Esophagus squamous epithelium (tissue), 5 donors: ENCODE measurements at places on chromosomes 5 and 9.
A peak's percentile ranks its signal among the peaks of the same experiment; 100 is the strongest.

GRCh38 chr5:109448838-109449237 lies 39.1 kb upstream of the PJA2 start:
- H3K4me3 ChIP-seq, result no peak overlapping the region
- H3K27me3 ChIP-seq, result no peaks in the 10 kb centered on the region
- H3K36me3 ChIP-seq, result no peaks in the 10 kb centered on the region
- no peak for DNase-seq

GRCh38 chr5:59532979-59533729 lies 360.4 kb downstream of the PDE4D start:
- H3K4me3 ChIP-seq, result no peak overlapping the region
- H3K4me1 ChIP-seq, result no peaks in the 10 kb centered on the region
- H3K27ac ChIP-seq, result no peak overlapping the region
- H3K36me3 ChIP-seq, result no peaks in the 10 kb centered on the region
- DNase-seq, result no peak

DNA sequence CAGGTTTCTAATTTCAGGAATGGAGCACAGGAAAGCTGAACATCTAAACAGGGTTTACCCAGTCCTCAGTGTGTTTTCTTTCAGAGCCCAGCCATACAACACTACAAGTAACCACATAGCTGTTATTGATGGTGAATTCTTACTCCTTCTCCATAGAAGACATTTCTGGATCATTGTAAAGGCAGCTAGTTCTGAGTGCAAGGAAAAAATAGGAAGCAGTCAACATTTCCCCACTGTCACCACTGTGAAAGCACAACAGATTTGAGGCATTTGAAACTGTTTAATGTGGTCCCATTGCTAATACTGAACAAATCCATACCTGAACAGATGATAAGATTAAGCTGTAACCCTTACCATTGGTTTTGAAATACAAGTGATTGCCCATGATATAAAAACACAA lies 145.0 kb upstream of the PCA3 start:
- peak overlapping the region; percentile 34 for H3K27ac ChIP-seq
- no peak for DNase-seq
- H3K4me1 ChIP-seq, result no peaks in the 10 kb centered on the region
- H3K27me3 ChIP-seq, result no peaks in the 10 kb centered on the region

DNA sequence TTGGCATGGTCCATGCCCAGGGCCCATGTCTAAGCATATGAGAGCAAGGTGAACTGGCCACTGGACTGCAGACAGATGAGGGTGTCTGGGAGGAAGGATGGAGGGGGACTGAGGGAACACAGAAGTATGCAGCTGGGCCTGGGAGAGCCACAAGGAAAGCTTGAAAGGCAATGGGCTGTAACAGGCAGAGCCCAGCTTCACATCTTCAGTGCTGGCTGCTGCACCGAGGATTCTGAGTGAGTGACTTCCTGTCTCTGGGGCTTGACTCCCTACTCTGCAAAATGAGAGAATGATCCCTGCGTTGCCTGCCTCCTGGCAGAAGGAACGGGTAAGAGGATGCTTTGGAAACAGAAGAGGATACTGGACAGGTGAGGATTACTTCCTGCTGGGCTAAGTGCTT lies 29.0 kb downstream of the COL15A1 start:
- H3K4me1 ChIP-seq, result peaks cover 68% of the 10 kb centered on the region
- no peak overlapping the region for H3K4me3 ChIP-seq
- H3K27me3 ChIP-seq, result no peaks in the 10 kb centered on the region
- no peaks in the 10 kb centered on the region for H3K36me3 ChIP-seq

DNA sequence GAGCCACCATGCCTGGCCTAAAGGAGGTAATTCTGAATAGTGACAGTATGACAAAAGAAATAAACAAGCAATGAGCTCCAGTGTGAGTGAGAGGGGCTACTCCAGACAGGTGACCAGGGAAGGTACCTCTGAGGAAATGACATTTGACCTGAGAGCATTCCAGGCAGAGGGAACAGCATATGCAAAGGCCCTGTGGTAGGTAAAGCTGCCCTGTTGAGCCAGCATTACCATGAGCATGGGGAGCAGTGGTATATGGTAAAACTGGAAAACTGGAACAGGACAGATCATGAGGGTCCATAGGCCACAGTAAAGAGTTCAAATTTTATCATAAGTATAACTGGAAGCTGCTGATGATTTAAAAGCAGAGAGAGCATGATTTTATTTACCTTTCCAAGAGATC lies 6.0 kb upstream of the SFXN1 start:
- no peak overlapping the region for H3K4me3 ChIP-seq
- no peak overlapping the region for H3K27ac ChIP-seq
- H3K36me3 ChIP-seq, result no peaks in the 10 kb centered on the region
- no peak for DNase-seq
- H3K27me3 ChIP-seq, result no peaks in the 10 kb centered on the region

- no peak overlapping the region for H3K4me3 ChIP-seq
- H3K36me3 ChIP-seq, result no peaks in the 10 kb centered on the region
- no peaks in the 10 kb centered on the region for H3K27me3 ChIP-seq
- no peak for DNase-seq
- H3K4me1 ChIP-seq, result no peaks in the 10 kb centered on the region
- no peak overlapping the region for H3K27ac ChIP-seq
These were observed 1216.3 kb upstream of the ACO1 start for GRCh38 chr9:31168161-31168560.

GRCh38 chr9:85045271-85045670 lies 375.7 kb downstream of the NTRK2 start:
- no peaks in the 10 kb centered on the region for H3K27me3 ChIP-seq
- H3K27ac ChIP-seq, result no peak overlapping the region
- H3K36me3 ChIP-seq, result no peaks in the 10 kb centered on the region
- no peak overlapping the region for H3K4me3 ChIP-seq
- no peak for DNase-seq

GRCh38 chr9:81868145-81868544 lies 60.1 kb upstream of the SPATA31D4 start:
- no peaks in the 10 kb centered on the region for H3K27me3 ChIP-seq
- H3K36me3 ChIP-seq, result no peaks in the 10 kb centered on the region
- H3K27ac ChIP-seq, result no peak overlapping the region
- H3K4me3 ChIP-seq, result no peak overlapping the region
- no peak for DNase-seq

DNA sequence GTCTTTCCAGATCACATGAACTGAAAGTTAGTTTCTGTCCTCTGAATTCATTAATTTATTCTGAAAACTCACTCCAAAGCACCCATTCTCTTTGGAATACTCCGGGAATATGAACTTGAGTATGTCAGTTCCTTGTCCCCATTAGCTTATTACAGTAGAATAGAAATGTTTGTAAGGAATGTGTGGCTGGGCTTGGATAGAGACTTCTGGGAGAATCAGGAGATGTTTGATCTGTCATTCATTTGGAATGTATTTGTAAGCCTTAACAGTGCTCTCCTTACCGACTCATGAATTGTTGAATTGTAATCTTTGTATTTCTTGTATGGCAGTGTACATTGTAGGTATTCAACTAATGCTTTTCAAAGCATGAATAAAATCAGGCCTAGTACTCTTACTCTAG lies 548.4 kb downstream of the LRRC70 start:
- H3K27me3 ChIP-seq, result no peaks in the 10 kb centered on the region
- no peaks in the 10 kb centered on the region for H3K4me1 ChIP-seq
- H3K27ac ChIP-seq, result no peak overlapping the region
- DNase-seq, result no peak
- H3K4me3 ChIP-seq, result no peak overlapping the region

GRCh38 chr5:62596096-62596495 lies 17.5 kb downstream of the LRRC70 start:
- H3K36me3 ChIP-seq, result peaks cover 29% of the 10 kb centered on the region
- no peaks in the 10 kb centered on the region for H3K27me3 ChIP-seq
- H3K4me3 ChIP-seq, result no peak overlapping the region
- H3K4me1 ChIP-seq, result no peaks in the 10 kb centered on the region
- H3K27ac ChIP-seq, result no peak overlapping the region
- DNase-seq, result no peak

DNA sequence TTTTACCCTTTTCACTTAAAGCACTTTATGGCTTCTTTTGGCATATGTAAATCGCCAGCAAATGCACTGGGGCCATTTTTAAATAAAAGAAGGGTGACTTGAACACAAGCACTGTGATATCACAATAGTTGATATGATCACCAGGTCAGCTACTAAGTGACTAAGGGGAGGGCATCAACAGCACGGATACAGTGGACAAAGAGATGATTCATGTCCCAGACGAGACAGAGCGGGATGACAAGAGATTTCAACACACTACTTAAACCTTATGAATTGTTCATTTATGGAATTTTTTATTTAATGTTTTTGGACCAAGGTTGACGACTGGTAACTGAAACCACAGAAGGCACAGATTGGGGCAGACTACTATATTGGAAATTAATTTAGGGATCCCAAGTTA lies 54.1 kb downstream of the RORB start:
- no peak overlapping the region for H3K27ac ChIP-seq
- no peaks in the 10 kb centered on the region for H3K36me3 ChIP-seq
- DNase-seq, result no peak
- no peak overlapping the region for H3K4me3 ChIP-seq
- no peaks in the 10 kb centered on the region for H3K27me3 ChIP-seq
- no peaks in the 10 kb centered on the region for H3K4me1 ChIP-seq

DNA sequence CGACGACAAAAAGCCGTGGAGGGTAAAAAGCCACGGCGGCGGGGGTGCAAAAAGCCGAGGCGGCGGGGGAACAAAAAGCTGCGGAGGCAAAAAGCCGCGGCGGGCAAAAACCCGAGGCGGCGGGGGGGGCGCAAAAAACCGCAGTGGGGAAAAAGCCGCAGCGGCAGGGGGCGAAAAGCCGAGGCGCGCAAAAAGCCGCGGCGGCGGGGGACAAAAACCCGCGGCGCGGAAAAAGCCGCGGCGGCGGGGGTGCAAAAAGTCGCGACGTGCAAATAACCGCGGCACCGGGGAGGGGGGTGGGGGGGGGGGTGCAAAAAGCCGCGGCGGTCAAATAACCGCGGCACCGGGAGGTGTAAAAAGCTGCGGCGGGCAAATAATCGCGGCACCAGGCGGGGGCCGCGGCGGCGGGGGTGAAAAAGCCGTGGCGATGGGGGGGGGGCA lies 511.5 kb downstream of the FOXD4L5 start:
- H3K27me3 ChIP-seq, result peaks cover 31% of the 10 kb centered on the region
- no peaks in the 10 kb centered on the region for H3K4me1 ChIP-seq
- no peak overlapping the region for H3K27ac ChIP-seq
- no peaks in the 10 kb centered on the region for H3K36me3 ChIP-seq
- peak overlapping the region; percentile 58 for H3K4me3 ChIP-seq

DNA sequence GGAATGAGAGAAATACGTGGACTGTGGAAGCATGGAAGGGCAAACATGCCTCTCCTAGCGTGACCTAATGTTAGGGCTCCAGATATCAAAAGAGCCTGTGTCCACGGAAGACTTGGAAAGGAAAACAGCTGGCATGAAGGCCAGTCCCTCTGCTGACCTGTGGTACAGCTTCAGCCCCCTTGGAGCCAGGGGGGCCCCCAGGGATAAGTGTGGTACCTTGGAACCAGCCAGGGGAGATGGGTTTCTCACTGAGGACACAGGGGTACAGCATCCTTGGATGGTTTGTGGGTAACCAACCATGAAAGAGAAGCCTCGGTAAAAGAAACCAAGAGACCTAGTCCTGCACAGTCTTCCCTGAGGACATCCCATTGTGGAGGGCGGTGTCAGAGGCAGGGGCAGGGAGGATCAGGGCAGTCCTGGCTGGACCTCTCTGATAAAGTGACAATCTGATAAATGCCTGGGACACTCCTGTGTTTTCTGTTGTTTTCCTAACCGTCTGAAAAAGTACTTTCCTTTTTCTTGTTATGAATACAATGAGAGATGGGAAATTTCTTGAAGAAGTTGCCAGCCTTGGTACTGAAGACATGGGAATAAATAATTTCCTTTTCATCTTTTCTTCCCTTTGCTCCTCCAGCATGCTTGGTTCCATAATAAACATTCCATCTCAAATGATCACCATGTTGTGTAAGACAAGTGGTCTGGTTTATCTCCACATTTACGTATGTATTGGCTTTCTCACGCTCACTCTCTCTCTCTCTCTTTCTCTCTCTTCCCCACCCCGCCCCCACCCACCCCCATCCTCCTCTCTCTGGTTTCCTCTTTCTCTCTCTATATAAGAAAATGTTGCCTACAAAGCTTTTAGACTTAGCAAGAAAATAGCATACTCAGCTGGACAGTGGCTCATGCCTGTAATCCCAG lies 102.1 kb downstream of the SUSD1 start:
- peaks cover 15% of the 10 kb centered on the region for H3K4me1 ChIP-seq
- no peaks in the 10 kb centered on the region for H3K27me3 ChIP-seq
- H3K4me3 ChIP-seq, result no peak overlapping the region

GRCh38 chr5:60330236-60330635 lies 369.7 kb downstream of the DEPDC1B start:
- H3K4me3 ChIP-seq, result no peak overlapping the region
- no peaks in the 10 kb centered on the region for H3K4me1 ChIP-seq
- DNase-seq, result no peak
- no peaks in the 10 kb centered on the region for H3K36me3 ChIP-seq
- H3K27me3 ChIP-seq, result peaks cover 8% of the 10 kb centered on the region

DNA sequence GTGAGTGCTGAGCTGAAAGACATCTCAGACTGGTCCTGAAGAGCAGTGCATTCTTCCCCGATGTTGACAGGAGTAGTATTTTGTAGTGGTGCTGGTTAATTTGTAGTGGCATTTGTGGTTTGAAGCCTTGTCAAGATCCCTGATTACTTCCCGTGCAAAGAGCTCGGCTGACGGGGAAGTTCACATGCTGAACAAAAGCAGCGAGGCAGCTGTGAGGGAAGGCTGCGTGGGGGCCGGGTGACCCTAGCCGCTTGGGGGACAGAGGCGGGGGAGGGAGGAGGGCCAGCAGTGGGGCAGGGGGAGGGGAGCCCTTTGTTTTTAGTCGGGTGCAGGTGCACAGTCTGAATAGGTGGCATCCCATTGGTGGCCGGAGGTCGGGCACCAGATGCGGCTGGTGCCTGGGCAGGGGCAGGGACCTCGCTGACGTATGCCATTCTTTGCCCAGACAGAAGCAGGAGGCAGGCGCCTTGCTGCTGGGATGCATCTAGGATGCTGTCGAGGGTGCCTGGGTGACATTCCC lies 64.7 kb downstream of the CRB2 start:
- H3K27me3 ChIP-seq, result no peaks in the 10 kb centered on the region
- no peaks in the 10 kb centered on the region for H3K4me1 ChIP-seq
- no peak overlapping the region for H3K27ac ChIP-seq
- DNase-seq, result no peak

DNA sequence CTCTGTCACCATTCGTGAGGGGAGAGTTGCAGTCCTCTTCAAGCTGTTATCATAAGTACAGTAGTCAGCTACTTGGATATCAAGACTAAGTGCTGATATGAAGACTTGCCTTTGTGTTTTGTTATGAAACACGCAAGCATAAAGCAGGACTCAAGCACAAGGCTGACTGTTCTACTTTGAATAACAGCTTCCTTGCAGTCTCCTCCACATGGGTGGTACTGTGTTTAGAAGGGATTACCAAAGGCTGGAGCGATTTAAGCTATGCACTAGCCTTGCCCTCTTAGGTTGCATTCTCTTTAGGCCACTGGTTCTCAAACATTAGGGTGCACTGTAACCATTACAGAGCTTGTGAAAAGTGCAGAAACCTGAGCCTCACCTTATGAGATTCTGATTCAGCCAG lies 41.4 kb downstream of the SLC25A51 start:
- peaks cover 77% of the 10 kb centered on the region for H3K36me3 ChIP-seq
- no peaks in the 10 kb centered on the region for H3K27me3 ChIP-seq
- H3K4me3 ChIP-seq, result no peak overlapping the region
- H3K4me1 ChIP-seq, result no peaks in the 10 kb centered on the region
- no peak overlapping the region for H3K27ac ChIP-seq

GRCh38 chr9:114177423-114178064 lies 22.2 kb downstream of the COL27A1 start:
- H3K4me3 ChIP-seq, result no peak overlapping the region
- peaks cover 88% of the 10 kb centered on the region for H3K4me1 ChIP-seq
- no peak for DNase-seq
- H3K36me3 ChIP-seq, result no peaks in the 10 kb centered on the region

GRCh38 chr5:133360693-133361472 lies 251.5 kb downstream of the FSTL4 start:
- no peaks in the 10 kb centered on the region for H3K4me1 ChIP-seq
- DNase-seq, result no peak
- H3K27ac ChIP-seq, result no peak overlapping the region
- no peaks in the 10 kb centered on the region for H3K36me3 ChIP-seq
- H3K27me3 ChIP-seq, result no peaks in the 10 kb centered on the region
- H3K4me3 ChIP-seq, result no peak overlapping the region
